Glutamatergic neuron (in vitro differentiated cells): ENCODE measurements at places on chromosomes 5 and 9. TPM values are rescaled to one million over a fixed set of nuclear protein-coding genes. Genes with fewer than 3 reads are reported as not detected.

GRCh38 chr5:72831685-72832084, 15.2 kb downstream of the TNPO1 start:
- DNase-seq: no peak

DNA sequence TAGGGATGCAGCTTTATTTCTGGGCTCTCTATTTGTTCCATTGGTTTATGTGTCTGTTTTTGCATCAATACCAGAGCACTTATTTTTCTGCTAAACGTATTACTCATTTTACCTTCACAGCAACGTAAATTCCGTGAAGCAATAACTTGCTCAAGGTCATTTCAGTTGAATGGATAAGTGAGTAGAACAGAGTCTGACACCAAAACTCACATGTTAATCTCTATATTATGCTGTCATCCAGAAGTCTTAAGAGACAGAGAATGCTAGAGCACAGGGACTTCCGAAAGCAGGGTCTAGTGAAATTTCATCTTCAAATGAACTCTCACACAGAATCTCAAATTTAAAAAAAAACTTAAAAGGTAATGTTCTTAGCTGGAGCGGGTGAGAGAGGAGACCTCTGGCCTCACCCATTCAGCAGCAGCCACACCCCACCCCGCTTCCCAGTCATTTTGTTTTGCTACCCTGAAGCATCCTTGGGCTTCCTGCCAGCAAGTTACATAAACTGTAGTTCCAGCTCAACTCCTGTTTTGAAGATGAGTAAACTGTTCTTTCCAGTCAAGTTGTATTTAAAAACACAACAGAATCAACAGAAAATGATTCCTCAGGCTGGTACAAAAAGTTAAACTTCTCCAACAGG, 69.3 kb downstream of the TRIM36 start:
- DNase-seq: no peak

DNA sequence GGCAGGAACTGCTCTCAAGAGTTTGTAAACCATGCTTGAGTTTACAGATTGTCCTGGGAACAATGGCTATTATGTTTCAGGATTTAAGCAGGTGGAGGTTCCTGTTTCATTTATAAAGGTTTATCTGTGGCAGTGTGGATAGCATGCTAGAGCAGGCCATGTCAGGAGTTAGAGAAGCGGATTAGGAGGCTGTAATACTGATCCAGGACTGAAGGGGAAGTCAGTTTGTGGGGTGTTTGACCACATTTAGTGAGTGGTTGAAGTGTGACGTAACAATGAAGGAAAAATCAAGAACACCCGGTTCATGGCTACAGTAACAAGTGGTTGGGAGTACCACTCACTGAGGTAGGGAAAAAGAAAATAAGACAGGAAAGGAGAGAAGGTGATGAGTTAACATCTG, 299.0 kb downstream of the TLR4 start:
- no peak for DNase-seq

The AFAP1L1 gene
- total RNA-seq: 0.25 TPM

- DNase-seq: no peak
These were observed 18.5 kb downstream of the JADE2 start for GRCh38 chr5:134543820-134544614.

DNA sequence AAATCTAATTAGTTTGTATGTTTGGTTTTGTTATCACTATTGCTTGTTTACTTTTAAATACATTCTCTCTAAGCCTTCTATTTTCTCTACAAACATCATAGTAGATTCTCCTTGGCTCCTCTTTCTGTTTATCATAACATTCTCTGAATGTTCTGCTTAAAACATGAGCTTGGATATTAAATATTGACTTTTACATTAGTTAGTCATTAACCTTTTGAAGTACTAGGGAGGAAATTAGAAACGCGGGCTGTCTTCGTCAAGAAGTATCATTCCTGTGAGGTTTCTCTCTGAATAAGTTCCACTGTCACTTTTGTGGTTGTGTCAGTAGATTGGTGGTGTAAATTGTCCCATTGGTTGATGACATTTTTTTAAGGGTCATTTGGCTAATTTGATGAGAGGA, 821.5 kb downstream of the EFNA5 start:
- no peak for DNase-seq
